ENCODE measurements at places on chromosomes 5 and 9.

- DNase-seq, result no peak
- H3K27me3 ChIP-seq, result peaks cover 7% of the 10 kb centered on the region
- H3K36me3 ChIP-seq, result no peaks in the 10 kb centered on the region
- H3K27ac ChIP-seq, result no peak overlapping the region
- peaks cover 23% of the 10 kb centered on the region for H3K4me1 ChIP-seq
These were observed 192.9 kb downstream of the RAB3C start for GRCh38 chr5:58775701-58776262.

DNA sequence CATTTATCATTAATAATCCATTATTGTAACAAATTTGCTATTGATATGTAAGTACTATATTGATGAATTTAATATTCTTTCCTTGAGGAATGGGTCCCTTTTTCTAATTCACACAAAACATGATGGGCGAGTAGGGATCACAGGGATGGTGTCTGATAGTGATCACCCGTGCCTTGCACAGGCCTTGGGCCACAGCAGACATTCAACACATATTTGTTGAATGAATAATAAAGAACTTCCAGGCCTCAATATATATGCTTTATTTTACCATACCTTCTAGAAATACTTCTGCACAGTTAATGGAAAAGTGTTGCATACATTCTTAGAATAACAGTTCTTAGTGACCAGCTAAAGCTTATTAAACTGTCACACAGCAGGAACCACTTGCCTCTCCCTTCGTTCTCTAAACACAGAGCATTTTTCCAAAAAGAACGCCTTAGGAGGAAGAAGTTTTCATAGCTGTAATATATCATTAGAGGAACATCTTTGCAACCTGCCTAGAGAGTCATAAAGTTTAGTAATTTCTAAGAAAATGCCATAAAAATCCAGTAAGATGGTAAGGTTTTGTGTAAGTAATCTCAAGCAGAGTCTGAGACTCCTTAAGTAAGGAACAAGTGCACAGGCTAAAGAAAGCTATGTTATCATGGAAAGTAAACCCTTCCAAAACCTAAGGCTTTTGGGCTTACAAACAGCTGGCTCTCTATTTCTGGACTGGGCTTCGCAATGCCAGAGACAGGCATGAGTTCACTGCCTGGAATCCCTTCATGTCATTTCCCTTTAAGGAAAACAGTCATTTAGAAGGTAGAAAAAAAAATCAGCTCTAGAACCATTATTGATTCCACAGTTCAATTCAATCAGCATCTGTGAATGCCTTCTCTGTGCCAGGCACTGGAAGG lies 17.7 kb downstream of the TTLL11 start:
- H3K4me3 ChIP-seq, result no peak overlapping the region
- DNase-seq, result no peak
- no peak overlapping the region for H3K27ac ChIP-seq
- H3K27me3 ChIP-seq, result peaks cover 2% of the 10 kb centered on the region
- H3K4me1 ChIP-seq, result peaks cover 5% of the 10 kb centered on the region

- no peak overlapping the region for H3K4me3 ChIP-seq
- H3K36me3 ChIP-seq, result peaks cover 3% of the 10 kb centered on the region
- H3K27me3 ChIP-seq, result peaks cover 4% of the 10 kb centered on the region
- H3K27ac ChIP-seq, result no peak overlapping the region
- no peak for DNase-seq
- no peaks in the 10 kb centered on the region for H3K4me1 ChIP-seq
These were observed 22.5 kb downstream of the FOXD1 start for GRCh38 chr5:73426034-73426433.

DNA sequence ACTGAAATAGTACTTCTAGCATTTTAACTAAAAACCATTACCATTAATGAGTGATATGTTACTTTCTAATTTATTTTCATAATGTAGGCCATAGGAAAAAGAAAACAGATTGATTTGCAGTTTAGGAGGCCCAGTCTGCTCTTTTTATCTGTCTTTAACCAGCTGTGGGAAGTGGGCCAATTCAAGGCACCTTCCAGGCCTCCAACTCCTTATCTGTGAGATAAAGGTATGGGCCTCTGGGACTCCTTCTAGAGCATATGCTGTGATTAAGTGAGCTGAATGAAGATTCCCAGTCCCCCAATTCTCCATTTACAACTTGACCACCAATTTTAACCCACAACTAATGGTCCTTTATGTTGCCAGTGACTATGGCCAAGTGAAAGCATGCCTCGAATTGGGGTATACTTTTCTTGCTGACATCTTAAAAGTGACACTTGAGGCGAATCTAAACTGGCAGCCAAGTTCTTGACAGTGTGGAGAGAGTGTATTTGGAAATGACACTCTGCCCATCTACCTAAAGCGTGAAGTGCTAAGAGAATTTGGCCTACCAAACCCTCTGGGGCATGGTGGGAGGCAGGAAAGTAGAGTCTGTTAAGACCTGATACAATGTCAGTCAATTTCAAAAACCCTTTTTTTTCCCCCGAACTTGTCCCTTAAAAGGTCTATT lies 88.3 kb downstream of the PIK3R1 start:
- H3K36me3 ChIP-seq, result peaks cover 4% of the 10 kb centered on the region
- H3K4me3 ChIP-seq, result no peak overlapping the region
- no peaks in the 10 kb centered on the region for H3K4me1 ChIP-seq
- no peak overlapping the region for H3K27ac ChIP-seq

DNA sequence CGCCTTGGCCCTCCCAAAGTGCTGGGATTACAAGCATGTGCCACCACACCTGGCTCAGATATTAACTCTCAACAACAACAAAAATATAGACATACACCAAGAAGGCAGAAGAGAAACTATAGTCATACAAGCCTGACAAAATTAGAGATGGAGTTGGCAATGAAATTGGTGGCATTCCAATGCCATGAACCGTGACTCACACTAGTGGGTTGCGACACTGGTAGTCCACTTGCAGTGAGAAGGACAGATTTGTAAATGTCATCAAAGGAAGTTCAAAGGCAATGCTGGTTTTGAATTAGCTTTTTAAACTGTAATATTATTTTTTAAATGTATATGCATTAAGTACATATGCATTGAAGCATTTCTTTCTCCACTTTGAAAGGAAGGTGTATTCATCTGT lies 8.5 kb upstream of the DNAJC25 start:
- no peak overlapping the region for H3K4me3 ChIP-seq
- H3K36me3 ChIP-seq, result no peaks in the 10 kb centered on the region
- DNase-seq, result no peak
- no peak overlapping the region for H3K27ac ChIP-seq

DNA sequence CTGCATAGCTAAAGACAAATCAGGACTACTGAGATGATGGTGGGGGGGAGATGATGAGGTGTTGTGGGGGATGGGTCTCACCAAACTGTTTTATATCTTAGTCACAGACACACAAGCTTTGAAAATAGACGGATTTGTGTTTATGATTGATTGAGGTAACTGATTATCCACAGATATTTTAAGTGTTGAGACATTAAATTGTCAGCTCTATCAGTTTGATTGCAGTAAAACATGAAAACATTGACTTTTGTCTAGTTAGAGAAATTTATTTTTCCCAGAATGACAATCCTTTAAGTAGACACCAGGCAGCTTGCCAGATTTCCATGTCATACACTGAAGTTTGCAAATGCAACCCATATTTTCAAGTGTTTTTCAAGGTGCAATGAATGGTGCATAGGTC lies 149.8 kb downstream of the NR2F1-AS1 start:
- H3K36me3 ChIP-seq, result no peaks in the 10 kb centered on the region
- DNase-seq, result no peak

DNA sequence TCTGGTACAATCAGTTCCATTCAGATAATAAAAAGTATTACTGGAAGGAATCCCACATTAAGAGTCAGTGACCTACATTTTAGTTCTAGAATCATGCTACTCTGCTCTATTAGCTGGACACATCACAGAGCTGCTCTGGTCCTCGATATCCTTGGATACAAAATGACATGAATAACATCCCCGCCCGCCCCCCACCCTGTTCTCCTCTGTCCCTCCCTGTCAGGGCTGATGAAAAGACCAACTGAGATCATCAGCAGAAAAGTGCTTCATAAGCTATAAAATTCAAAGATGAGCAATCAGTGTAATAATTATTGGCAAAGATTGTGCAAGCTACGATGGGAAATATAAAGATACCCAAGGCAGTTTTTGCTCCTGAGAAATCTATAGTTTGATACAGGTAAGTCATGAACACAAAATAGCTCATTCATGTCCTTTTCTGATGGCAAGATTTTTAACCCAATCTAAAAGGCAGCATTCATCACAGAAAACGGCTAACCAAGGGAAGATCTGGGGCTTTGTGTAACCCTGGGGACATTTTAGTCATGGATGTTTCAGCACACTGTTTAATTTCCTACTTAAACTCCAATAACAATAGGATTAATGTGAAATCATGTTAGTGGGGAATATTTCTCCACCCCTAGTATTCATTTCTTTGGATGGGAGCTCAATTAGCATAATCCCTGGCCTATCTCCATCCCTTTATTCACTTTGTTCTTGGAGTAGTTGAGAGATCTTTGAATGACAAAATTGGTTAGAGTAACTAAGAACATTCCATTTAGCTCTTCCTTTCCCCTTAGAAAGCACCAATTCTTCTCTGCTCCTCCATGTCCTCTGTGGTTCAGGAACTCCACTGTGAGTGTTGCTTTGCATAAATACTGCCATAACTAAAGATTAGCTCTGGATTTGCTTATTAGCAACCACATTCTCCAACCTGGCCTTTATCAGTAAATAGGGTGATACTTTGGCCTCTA lies 459.4 kb upstream of the GRIA1 start:
- no peak for DNase-seq
- peaks cover 6% of the 10 kb centered on the region for H3K36me3 ChIP-seq
- H3K4me3 ChIP-seq, result no peak overlapping the region
- no peaks in the 10 kb centered on the region for H3K4me1 ChIP-seq
- no peaks in the 10 kb centered on the region for H3K27me3 ChIP-seq
- no peak overlapping the region for H3K27ac ChIP-seq

- no peak overlapping the region for H3K27ac ChIP-seq
- no peak overlapping the region for H3K4me3 ChIP-seq
- peaks cover 4% of the 10 kb centered on the region for H3K4me1 ChIP-seq
These were observed 39.5 kb downstream of the TRIP13 start for GRCh38 chr5:932151-932627.

GRCh38 chr9:68672625-68673024 lies 32.4 kb upstream of the PIP5K1B start:
- no peak overlapping the region for H3K27ac ChIP-seq
- no peaks in the 10 kb centered on the region for H3K36me3 ChIP-seq
- DNase-seq, result no peak
- no peak overlapping the region for H3K4me3 ChIP-seq
- H3K4me1 ChIP-seq, result no peaks in the 10 kb centered on the region

DNA sequence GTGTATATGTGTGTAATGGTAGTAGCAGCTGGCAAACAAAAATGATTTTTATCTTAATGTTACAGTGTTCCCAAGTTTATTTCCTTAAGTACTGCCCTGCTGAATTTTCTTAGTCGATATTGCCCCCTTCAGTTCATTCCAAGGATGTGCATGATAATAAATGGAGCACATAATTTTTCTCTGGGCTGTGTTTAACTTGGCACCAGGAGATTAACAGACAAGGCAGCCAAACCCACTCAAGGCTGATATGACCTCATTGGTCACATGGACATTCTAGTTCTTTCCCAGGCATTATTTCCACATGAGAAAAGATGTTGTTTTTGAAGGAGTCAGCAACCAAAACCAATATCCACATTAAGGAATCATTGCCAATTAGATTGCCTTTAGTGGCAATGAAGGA lies 61.8 kb downstream of the COX7C start:
- H3K27ac ChIP-seq, result no peak overlapping the region
- no peaks in the 10 kb centered on the region for H3K36me3 ChIP-seq
- H3K27me3 ChIP-seq, result peaks cover 4% of the 10 kb centered on the region
- DNase-seq, result no peak
- no peak overlapping the region for H3K4me3 ChIP-seq
- peaks cover 32% of the 10 kb centered on the region for H3K4me1 ChIP-seq

DNA sequence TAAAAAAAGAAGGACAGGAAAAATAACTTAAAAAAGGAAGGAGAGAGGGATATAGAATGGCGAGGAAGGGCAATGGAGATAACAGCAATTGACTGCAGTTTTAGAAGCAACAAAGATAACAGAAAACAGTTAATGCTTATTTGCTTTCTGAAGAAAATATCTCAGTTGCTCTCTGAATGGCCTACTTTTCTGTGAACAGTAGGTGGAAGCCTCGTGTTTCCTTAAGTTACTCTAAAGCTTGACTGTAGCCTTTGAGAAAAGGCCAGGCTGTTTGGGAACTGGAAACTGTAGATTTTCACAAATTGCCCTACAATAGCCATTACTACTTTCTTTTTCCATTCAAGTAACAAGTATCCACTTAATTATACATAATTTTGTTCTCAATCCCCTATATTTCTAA lies 404.5 kb downstream of the YTHDC2 start:
- no peak overlapping the region for H3K4me3 ChIP-seq
- no peaks in the 10 kb centered on the region for H3K36me3 ChIP-seq
- DNase-seq, result no peak
- peaks cover 3% of the 10 kb centered on the region for H3K4me1 ChIP-seq
- H3K27ac ChIP-seq, result no peak overlapping the region

DNA sequence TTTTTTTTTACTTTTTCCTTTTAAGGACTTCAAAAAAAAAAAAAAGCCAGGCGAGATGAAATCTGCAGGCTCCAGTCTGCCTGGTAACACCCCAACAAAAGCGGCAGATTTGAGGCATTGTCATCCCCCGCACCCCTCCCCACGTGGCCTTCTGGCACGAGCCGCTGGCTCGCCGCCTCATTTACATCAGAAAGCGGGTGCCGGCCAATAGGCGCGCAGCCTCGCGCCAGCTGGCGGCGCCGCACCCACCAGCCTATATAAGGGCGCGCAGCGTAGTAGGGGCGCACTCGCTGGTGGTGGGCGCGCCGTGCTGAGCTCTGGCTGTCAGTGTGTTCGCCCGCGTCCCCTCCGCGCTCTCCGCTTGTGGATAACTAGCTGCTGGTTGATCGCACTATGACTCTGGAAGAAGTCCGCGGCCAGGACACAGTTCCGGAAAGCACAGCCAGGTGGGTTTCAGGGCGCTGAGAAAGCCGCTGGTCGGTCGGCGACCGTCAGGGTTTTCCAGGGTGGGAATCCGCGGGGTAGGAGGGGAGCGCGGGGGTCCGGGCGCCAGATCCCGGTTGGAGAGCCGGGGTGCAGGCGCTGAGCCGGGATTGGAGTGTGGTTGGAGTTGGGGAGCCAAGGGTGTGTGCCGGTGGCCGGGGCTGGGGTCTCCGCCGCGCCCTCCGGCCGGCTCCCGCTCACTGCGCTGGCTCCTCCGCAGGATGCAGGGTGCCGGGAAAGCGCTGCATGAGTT lies at the start of gene GADD45G:
TSS of gene GADD45G (plus strand) at position 284 of the 736 bp plus-strand sequence. CDS start at position 394, 110 bp downstream.
- peak within 1 kb of the TSS; percentile 98 for H3K4me3 ChIP-seq
- no peaks in the 10 kb centered on the region for H3K36me3 ChIP-seq
- peaks cover 39% of the 10 kb centered on the region for H3K4me1 ChIP-seq
- H3K27ac ChIP-seq, result peak within 1 kb of the TSS; percentile 99
- peaks cover 24% of the 10 kb centered on the region for H3K27me3 ChIP-seq

GRCh38 chr5:147507480-147508126 lies 2.3 kb downstream of the DPYSL3 start:
- peaks cover 10% of the 10 kb centered on the region for H3K27me3 ChIP-seq
- peaks cover 4% of the 10 kb centered on the region for H3K36me3 ChIP-seq
- peaks cover 3% of the 10 kb centered on the region for H3K4me1 ChIP-seq
- no peak for DNase-seq
- no peak overlapping the region for H3K4me3 ChIP-seq

DNA sequence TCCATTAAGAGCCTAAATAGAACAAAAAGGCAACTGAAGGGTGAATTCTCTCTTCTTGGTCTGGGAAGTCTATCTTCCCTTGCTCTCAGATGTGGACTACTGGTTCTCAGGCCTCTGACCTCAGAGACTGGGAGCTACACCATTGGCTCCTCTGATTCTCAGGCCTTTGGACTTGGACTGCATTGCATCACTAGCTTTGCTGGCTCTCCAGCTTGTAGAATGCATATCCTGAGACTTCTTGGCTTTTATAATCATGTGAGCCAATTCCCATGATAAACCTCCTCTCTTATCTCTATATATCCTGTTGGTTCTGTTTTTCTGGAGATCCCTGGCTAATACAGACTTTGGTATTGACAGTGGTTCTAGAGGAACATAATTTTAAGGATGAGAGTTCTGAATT lies 89.8 kb downstream of the PSAT1 start:
- H3K36me3 ChIP-seq, result no peaks in the 10 kb centered on the region
- no peak for DNase-seq
- no peaks in the 10 kb centered on the region for H3K4me1 ChIP-seq

Measured in glutamatergic neuron (in vitro differentiated cells).